ENCODE measurements at places on chromosomes 2 and 18.

- peak; percentile 81 for DNase-seq
Observed at GRCh38 chr2:101697124-101698013, at the start of gene MAP4K4. Gene MAP4K4 (plus strand): TSS chr2:101697707. CDS start chr2:101698081, 374 bp downstream.

- DNase-seq = no peak
Observed at GRCh38 chr18:59549503-59550173, 147.6 kb downstream of the CCBE1 start.

DNA sequence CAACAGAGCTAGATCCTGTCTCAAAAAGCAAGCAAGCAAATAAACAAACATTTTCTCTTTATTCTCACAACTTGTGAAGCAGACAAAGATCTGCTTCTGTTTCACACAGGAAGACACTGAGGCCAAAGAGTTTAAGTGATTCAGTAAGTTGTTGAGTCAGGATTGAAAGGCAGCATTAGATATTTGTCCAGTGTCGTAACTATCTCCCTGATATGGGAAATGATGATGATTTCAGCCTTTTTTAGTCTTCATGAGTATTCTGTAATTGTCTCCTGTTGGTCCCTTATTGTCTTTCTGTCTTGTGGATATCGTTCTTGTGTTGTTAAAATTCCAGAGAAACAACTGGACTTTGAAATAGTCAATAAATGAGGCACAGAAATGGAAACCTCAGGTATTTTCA is 59.6 kb downstream of the GATA6 start:
- DNase-seq = no peak

DNA sequence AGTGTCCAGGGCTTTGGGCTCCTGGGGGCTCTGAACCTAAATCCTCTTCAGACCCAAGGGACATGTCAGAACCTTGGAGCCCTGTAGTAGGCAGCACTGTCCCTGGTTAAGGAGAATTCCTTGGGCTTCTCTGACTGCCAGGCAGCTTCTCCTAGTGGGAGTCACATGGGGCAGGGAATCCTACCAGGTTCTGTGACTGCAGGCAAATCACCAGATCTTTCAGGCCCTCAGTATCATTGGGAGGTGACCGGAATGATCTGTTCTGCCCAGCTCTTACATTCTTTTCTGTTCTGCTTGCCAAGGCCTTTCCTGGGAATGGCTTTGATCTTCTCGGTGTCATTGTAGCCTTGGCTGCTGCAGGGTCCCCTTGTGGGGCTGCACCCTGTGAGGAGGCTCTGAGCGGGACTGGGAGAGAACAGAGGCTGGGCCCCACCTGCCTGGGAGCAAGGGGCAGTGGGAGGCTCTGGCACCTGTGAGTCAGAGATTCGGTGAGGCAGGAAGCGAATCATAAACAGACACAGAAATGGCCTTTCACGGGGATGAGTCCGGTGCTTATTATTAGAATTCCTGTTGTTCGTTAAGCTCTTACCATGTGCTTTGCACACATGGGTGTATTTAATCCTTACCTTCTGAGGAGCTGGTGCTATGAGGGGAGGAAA is 14.1 kb downstream of the CEP68 start:
- DNase-seq = no peak

DNA sequence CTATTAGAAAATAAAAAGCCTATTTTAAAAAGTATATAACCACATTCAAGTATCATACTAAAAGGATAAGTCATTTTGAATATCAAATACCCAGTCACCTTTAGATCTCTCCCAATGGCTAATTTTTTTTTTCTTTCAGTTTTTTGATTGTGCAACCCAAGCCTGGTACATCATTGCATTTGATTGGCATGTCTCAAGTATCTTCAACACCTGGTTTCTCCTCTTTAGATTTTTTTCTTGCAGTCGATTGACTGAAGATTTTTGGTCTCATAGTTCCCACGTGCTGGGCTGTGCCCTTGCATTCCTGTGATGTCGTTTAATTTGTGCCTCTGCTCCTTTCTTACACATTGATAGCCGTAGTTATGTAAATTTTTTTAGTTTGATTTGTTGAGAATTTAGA is 40.7 kb downstream of the ATIC start:
- no peak for DNase-seq

DNA sequence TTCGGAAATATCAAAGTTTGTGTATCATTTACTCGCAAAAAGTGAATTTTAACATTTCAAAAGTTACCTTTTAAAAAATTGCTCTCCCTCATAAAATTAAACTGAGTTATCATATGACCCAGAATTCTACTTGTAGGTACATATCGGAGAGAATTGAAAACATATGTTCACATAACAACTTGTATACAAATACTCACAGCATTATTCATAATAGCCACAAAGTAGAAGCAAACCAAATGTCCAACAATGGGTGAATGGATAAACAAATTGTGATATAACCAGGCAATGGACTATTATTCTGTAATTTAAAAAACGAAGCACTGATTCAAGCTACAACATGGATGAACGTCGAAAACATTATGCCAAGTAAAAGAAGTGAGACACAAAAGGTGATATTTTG is 412.0 kb upstream of the TCF4 start:
- DNase-seq = no peak

GRCh38 chr18:5309888-5310470 is 14.5 kb upstream of the ZBTB14 start:
- no peak for DNase-seq

DNA sequence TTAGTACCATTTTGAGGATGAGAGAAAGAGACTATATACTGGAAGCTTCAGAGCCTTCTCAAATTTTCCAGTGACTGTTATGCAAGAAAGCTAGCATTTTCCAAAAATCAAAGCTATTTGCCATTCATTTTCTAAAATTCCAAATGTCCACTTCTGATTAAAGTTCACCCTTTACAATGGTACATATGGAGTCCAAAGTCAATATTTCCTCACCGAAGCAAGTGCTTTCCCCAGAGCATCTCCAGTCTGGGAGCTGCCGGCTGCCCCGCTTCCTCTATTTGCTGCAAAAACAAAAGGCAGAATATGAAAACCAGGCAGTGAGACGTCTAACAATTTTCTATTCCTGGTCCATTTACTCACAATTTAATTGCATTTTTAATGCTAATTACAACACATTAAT is 302.0 kb upstream of the CCDC68 start:
- DNase-seq = no peak

GRCh38 chr2:159737292-159737916 is 25.1 kb downstream of the MARCHF7 start:
- no peak for DNase-seq

DNA sequence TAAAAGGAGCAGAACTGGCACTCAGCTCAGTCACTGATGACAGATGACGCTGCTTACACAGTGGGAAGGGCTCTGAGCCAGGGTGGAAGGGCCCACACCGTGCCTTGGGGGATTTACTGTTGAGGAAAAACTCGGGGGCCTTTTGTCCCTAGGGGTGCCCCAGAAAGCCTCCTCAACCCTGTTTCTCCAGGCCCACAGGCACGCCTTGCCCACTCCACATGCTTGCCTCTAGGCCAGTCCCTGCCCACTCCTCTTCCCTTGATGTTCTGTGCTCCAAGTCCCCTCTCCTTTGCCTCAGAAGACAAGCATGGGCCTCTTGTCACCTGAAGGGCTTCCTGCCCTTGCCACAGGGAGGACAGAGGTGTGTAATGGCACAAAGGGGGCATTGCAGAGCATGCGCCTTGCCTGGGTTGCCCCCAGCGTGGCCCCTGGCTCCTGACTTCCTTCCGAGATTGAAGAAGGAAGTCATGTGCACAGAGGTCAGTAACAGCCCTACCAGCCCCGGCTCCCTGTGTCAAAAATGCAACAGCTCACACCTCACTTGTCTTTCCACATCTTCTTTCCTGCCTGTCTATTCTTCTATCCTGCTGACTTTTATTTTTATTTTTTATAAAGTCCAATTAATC is 65.1 kb downstream of the LIPG start:
- DNase-seq = no peak

DNA sequence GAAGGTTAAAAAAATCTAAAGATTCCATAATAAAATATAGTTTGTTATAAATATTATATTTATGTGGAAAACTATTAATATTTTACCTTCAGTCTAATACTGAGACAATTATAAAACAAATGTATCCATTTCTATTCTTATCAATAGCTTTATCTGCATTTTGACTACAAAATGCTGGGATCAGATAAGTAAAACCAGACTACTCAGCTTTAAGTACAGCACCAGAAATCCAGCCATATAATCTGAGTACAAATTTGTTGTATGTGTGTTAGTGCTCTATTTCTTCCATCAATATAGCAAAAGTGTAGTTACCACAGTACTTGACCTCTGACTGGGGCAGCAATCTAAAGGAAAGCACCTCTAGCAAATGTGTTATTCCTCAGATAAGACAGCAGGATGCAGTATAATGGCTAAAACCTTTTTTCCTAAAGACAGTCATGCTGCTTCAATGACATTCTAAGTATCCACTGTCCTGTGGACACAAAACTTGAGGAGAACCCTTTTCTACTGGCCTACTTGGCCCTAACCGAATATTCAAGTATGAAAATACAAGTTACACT is 68.1 kb downstream of the OLA1 start:
- no peak for DNase-seq

- no peak for DNase-seq
Observed at GRCh38 chr2:221060376-221060775, 511.7 kb downstream of the EPHA4 start.

DNA sequence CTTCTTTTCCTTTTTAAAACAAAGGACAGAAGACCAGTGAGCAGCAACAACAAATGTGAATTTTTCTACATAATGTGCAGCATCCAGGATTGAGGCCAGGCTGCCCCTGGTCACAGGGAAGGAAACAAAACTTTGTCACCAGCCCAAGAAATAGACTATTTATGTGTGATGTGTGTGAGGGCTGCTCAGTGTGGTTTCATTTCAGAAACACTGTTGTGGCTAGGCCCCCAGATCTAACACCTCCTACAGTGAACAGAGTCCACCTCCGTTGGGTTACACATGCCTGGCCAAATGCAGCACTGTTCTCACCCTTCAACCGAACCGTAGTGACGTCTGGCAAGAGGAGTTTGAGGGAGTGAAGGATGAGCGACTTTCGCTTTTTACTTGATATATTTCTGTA is 146.3 kb upstream of the RIOK3 start:
- DNase-seq = no peak

DNA sequence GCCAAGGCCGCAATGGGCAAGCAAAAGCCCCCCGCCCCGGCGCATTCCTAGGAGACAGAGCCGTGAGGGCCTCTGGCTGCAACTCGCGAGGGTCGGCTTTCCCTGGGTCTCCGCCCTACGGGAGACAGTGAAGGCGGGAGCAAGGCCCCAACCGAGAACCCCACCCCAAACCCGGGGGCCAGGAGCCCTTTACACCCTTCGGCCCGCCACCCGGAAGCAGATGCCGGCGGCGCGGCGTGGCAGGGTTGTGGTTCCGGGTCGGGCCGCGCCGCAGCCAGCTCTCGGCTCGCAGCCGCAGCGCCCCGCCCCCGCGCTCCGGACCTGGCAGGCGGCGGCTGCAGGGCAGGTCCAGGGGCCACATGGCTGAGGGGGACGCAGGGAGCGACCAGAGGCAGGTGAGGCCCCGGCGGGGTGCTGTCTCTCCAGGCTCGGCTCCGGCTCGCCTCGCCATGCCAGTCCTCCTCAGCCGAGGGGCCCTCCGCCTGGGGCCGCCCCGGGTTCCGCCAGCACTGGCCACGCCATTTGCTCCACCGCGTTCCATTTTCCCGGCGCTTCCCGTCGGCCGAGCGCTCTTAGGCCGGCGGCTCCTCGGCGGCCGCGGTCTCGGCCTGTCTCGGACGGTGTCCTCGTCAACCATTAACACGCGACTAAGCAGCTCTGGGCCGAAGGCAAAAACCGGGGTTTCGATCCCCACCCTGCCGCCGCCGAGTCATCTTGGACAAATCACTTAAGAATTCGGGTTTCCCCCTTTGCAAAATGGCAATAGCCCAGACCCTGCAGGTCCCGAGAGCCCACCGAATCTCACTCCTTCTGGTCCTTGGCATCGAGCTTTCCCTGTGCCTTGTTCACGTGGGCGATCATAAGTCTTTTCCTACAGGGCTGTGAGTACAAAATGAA is at the start of gene IMPACT:
IMPACT (plus strand) TSS at position 273 of the 897 bp plus-strand sequence; CDS start at position 360, 87 bp downstream.
- peak; percentile 68 for DNase-seq

DNA sequence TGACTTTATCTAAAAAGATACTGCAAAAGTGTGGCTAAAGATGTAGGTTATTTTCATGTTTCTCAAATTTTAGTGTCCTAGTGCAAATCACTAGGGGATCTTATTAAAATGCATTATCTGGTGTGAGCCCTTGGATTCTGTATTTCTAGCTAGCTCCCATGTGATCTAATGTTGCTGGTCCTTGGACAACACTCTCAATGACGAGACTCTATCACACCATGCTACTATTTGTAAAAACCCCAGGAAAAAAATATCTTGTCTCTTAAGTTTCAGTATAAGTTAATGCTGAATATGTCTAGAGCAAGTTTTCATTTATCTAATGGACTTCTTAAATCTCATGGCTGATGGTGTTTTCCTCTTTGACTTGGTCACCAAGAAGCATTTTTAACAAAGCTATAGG is 5.8 kb downstream of the DOCK10 start:
- no peak for DNase-seq

- DNase-seq = no peak
Observed at GRCh38 chr18:47912343-47912742, 18.1 kb downstream of the SMAD2 start.

GRCh38 chr18:50312296-50313030 is 25.0 kb upstream of the CXXC1 start:
- DNase-seq = no peak

- DNase-seq = no peak
Observed at GRCh38 chr2:681312-681711, 4.1 kb upstream of the TMEM18 start.

GRCh38 chr2:199922856-199923255 is 11.8 kb downstream of the C2orf69 start:
- DNase-seq = no peak

DNA sequence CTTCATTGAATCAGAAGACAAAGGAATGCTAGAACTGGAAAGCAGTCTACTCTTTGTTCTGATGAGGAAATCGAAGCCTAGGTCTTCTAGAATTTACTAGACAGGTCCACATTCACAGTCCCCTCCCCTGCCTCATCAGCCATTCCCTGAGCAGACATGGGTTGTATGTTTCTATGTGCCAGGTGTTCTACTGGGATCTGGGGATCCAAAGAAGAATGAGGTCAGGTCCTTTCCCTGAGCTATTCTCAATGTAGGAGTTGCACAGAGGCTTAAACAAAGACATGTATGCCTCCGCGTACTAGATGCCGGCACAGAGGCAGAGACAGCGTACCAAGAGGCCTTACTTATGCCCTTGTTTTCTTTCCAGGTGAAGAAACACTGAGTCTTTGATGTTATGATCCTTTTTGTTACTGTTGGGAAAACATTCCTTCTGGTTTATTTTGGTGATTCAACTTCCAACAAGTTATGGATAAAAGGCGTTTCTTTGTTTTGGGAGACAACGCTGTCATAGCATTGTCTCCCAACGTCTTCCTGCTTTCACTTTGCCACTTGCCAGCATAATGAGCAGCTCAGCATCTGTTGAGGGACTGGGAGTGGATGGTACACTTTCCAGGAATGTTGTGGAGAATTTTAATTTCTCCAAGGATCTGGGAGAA is 174.4 kb downstream of the ALPK2 start:
- no peak for DNase-seq
